ENCODE measurements at places on chromosomes 4 and X.

DNA sequence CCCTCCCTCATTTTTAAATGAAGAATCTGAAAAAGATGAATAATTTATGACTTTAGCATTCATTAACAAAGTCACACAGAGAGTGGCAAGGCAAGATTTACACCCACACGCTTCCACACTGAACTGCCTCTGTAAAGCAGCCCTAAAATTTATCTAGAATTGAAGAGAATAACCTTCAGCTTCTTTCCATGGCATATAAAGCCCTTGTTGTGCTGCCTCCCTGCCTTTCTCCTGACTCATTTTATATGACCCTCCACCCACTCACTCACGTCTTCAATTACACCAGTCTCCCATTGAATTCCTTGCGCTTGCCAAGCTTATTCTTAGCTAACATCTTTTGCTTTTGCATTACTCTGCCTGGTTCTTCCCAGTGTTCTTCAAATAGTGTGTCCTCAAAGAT, 2649.3 kb downstream of the PCDH7 start:
- DNase-seq: no peak

- no peak for DNase-seq
Measured at GRCh38 chr4:172142281-172142741, 329.1 kb downstream of the GALNTL6 start.

DNA sequence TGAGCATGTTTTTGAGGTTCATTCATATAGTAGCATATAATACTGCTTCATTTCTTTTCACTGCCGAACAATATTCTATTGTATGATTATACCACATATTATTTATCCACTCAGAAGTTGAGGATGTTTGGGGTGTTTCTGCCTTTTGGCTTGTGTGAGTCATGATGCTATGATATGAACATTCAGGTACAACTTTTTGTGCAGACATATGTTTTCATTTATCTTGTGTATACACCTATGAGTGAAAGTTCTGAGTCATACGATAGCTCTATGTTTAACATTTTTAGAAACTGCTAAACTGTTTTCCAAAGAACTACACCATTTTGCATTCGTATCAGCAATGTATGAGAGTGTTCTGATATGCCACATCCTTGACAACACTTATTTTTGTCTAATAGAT, 57.7 kb downstream of the SHROOM4 start:
- no peak for DNase-seq

- no peak for DNase-seq
Measured at GRCh38 chr4:169305651-169306050, 34.9 kb upstream of the SH3RF1 start.

GRCh38 chr4:18111081-18111480, 89.5 kb upstream of the LCORL start:
- DNase-seq: no peak

DNA sequence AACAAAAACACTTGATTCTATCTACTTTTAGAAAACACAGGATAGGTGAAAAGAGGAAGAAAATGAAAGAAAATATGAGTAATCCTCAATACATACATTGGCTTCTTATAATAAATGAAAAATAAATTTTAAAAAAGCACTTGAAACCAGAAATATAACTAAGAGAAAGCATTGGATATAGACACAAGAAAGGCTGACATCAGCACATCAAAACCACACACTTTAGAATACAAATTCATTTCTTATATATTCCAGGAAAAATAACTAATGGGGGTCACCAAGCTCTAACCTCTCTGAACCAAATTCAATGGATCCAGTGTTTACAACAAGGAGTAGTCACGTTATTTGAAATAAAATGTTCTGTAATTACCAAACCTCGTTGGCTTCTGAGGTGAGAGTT, 133.5 kb downstream of the REELD1 start:
- no peak for DNase-seq

DNA sequence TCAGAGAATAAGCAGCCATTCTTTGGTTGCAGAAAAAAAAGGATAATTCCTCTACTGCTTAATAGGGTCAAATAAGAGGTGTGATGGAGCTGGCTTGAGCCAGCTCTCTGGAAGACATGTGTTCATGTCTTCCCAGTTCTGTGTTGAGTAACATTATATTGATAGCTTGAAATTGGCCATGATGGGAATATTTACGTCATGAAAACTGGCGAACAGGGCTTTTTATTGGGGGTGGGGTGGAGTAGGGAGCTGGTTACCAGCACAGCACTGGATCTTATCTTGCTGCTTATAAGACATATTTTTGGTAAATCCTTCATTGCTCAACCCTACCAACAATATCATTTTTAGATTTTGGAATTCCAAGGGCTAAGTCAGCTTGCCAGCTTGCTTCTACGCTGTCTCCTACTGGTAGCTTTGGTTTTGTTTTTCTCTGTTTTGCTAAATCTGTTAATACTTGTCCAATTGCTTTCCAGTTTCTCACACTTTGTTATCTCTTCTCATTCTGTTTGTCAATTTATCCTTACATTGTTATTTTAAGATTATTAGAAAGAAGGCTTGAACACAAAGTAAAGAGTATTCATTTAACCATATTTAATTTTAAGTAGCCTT, 25.3 kb upstream of the GBA3 start:
- DNase-seq: no peak

- DNase-seq: no peak
Measured at GRCh38 chr4:14336656-14337055, 665.6 kb upstream of the CPEB2 start.

DNA sequence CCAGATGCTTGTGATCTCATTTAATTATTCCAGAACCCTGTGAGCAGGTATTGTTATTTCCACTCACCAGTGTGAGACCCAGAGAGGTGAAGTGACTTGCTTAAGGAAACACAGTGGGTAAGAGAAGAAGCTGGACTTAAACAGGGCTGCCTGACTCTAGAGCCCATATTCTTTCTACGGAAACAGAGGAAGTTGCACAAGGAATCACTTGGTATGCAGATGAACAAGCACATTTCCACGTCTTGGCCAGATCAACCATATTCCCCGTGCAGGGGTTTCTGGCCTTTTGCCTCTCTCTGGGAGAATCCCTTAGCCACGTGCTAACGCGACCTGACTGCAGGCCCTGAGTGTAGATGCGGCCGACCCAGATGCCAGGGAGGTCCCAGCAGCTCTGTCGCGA, 195.5 kb upstream of the ATP6AP2 start:
- no peak for DNase-seq

Data from stimulated activated CD4-positive, alpha-beta T cell treated with anti-CD3 and anti-CD28 coated beads, Interleukin-2, amount 100 ng/mL, for 48 hours (primary cell).